ENCODE measurements at places on chromosomes 5 and 9.

GRCh38 chr9:26801772-26802171 lies 90.8 kb downstream of the CAAP1 start:
- no peak for DNase-seq

DNA sequence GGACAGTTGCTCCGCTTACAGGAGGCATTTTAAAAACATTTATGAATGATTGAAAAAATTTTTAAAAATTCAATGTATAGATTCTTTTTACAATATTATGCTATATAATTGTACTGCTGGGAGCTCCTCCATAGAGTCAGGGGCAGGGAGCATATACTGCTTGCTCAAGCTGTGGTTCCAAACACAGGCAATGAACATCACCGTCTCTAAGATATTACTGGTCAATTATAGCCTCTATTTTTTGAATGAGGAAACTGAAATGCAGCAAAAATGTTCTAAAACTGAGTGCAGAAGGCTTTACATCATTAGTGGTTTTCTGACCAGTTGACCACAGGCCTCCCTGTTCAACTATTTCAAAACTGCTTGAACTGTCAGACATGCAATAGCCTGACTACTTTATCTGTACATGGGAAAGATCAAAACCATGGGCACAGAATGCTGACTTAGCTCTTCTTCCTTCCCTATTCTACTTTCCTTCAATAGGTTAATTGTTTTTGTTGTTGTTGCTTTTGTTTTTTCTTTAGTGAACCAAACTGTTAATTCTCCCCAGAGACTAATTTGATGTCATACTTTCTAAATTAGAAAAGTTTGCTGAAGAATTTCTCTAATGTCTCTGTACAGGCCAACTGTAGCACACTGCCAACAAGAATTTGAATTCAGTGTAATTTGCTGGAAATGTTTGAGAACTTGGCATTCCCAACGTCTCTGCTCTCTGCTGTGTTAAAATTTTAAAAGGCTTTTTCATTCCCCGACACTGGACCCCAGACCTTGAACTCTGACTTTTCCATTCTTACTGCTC lies 107.6 kb upstream of the MPDZ start:
- no peak for DNase-seq

DNA sequence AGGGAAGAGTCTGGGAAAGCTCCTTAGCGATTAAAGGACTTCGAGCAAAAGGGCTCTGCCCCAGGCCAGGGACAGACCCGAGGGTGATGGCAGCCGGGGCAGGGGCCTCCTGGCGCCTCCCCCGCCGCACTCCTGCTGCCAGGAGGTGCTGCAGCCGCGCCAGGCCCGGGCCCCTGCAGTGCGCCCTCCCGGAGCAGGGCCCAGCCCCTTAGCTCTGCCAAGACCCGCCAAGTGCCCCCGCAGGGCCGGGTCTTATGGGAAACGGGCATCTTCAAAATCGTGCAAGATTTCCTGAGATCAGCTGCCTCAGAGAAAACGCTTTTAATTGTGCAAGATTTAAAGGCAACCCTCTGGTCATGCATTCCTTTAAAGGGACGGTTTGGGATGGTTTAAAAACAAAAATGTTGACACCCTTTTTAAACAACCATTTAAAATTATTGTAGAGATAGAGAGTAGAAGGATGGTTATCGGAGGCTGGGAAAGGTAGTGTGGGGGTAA lies 52.4 kb downstream of the CDC14B start:
- DNase-seq = no peak

DNA sequence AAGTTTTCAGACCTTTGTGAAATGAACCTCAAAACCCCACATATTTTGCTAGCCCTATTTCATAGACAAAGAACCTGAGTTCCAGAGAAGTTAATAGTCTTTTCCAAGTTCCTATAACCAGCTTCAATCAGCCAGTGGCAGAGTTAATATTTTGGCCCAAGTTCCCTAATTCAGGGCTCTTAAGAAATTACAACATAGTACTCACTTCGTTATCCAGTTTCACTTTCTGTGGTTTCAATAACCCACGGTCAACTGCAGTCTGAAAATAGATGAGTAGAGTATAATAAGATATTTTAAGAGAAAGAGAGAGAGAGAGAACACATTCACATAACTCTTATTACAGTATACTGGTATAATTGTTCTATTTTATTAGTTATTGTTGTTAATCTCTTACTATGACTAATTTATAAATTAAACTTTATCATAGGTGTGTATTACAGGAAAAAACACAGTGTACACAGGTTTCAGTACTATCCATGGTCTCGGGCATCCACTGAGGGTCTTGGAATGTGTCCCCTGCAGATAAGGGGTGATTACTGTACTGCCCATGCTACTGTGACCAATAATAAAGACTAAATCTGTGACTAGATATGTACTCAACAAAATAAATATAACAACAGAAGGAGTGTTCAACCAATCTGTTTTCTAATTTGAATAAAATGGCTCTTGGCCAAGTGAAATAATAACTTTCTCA lies 9.3 kb upstream of the MYOT start:
- DNase-seq = no peak
